OCI-LY7 (cell line): ENCODE measurements at places on chromosomes 5 and 9.

GRCh38 chr5:113451797-113452196 lies 17.0 kb upstream of the TSSK1B start:
- DNase-seq, result no peak

DNA sequence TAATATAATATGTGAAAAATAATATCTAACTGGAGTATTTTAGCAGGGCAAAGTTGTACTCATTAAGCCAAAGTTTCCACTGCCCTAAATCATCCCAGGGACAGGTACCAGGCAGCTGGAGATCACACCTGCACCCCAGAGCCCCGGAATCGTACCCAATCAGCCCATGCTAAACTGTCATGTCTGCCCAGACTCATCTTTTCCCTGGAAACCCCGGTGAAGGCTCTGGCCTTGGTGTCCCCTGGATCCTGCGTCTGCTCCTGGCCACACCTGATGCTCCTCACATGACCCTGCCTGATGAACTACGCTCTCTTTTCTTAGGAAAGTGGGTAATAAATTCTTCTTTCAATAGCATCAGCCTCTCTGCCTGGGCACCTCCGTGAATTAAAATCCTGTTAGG lies 15.6 kb upstream of the IRX2 start:
- no peak for DNase-seq

- no peak for DNase-seq
These were observed 539.3 kb downstream of the PDE4D start for GRCh38 chr5:59354274-59354673.

GRCh38 chr5:72511366-72511765 lies 4.2 kb upstream of the ZNF366 start:
- no peak for DNase-seq

DNA sequence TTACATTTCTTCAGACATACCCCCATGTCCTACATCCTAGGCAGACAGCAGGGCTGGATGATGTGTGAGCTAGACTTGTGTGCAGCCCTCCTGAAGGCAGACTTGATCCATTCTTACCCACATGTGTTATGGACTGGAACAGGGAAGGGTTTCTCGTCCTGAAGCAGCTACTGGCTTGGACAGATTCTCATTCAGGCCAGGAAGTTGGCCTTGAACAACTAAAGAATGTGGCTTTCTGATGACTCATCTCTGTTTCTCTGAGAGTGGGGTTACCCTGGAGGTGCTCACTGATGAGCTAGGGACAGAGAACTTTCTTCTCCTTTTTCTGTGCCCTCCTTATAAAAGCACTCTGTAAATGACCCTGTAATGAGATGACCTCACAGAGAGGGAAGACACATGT lies 246.5 kb downstream of the PCSK5 start:
- DNase-seq, result no peak

GRCh38 chr5:60809891-60810425 lies 34.1 kb downstream of the ELOVL7 start:
- DNase-seq, result no peak

- no peak for DNase-seq
These were observed 218.4 kb upstream of the MVB12B start for GRCh38 chr9:126108240-126108639.
